CD4-positive, alpha-beta T cell treated with Interleukin-1 beta for 1 hour (primary cell): ENCODE measurements at places on chromosomes 12 and 14.

DNA sequence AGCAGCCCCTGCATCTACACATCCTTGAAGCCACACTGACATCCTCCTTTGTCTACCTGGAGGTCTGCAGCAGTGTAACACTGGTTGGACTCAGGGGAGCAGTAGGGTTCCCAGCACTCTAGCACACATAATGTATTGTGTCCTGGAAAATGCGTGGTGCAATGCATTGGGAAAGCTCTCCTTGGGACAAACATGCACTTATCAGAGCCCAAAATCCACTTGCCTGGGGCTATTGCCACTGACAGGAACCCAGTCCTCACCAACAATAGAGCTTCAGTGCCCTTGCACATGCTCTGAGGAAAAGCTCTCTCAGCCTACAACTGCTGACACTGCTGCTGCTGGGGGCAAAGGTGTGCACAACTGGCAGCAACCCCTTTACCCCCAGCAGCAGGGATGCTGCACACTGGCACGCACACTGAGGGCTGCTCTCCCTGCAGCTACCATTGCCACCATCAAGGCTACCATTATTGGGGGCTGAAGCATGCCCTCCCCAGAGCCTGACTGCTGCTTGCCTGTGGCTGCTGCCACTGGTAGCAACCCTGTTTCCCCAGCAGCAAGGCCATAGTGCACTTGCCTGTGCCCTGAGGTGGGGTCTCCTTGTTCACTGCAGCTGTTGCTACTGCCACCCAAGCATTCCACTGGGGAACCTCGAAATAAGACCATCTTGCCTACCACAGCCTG, 221.9 kb downstream of the SLC38A4 start:
- no peak for DNase-seq

GRCh38 chr14:56194042-56194441, 75.8 kb downstream of the PELI2 start:
- DNase-seq = no peak

DNA sequence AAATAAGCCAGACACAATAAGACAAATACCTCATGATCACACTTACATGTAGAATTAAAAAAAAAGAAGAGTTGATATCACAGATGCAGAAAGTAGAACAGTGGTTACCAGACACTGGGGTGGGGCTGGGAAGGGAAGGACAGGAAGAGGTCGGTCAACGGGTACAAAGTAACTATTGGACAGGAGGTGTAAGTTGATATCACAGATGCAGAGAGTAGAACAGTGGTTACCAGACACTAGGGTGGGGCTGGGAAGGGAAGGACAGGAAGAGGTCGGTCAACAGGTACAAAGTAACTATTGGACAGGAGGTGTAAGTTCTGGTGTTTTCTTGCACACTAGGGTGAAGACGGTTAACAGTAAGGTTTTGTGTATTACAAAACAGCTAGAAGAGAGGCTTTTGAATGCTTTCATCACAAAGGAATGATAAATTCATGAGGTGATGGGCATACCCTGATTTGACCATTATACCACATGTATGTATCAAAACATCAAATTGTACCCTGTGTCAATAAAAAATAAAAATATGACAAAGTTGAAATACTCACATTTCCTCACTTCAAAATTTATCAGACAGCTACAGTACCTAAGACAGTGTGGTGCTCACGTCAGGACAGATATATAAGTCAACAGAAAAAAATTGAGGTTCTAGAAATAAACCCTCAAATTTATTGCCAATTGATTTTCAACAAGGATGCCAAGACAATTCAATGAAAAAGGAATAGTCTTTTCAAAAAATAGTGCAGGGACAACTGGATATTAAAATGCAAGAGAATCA, 32.8 kb downstream of the GALC start:
- DNase-seq = peak; percentile 49

GRCh38 chr12:118060301-118061010, 523 bp downstream of the WSB2 start:
- peak; percentile 6 for DNase-seq
